ENCODE measurements at places on chromosomes 2 and 18.

DNA sequence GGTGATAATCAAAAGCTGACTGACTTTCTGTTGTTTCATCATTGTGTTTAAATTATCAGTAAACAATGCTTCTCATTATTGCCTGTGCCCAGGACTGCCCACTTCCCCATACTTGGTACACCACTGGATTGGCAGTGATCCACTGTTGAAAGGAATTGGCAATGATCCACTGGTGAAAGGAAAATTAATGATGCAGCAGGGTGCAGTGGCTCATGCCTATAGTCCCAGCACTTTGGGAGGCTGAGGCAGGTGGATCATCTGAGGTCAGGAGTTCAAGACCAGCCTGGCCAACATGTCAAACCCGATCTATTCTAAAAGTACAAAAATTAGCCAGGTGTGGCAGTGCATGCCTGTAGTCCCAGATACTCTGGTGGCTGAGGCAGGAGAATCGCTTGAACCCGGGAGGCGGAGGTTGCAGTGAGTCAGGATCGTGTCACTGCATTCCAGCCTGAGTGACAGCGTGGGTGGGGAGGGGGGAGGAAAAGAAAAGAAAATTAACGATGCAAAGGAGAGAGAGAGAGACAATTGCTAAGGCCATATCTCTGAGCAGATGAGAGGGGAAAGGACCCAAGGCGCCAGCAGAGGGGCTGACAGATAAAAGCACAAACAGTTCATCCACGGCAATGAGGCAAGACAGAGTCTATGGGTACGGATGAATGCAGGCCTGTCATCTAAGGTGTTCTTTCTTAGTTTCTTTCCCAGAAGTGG lies 10.2 kb upstream of the GTF2A1L start:
- DNase-seq, result no peak

GRCh38 chr2:156476850-156477206 lies 40.6 kb downstream of the GPD2 start:
- no peak for DNase-seq

DNA sequence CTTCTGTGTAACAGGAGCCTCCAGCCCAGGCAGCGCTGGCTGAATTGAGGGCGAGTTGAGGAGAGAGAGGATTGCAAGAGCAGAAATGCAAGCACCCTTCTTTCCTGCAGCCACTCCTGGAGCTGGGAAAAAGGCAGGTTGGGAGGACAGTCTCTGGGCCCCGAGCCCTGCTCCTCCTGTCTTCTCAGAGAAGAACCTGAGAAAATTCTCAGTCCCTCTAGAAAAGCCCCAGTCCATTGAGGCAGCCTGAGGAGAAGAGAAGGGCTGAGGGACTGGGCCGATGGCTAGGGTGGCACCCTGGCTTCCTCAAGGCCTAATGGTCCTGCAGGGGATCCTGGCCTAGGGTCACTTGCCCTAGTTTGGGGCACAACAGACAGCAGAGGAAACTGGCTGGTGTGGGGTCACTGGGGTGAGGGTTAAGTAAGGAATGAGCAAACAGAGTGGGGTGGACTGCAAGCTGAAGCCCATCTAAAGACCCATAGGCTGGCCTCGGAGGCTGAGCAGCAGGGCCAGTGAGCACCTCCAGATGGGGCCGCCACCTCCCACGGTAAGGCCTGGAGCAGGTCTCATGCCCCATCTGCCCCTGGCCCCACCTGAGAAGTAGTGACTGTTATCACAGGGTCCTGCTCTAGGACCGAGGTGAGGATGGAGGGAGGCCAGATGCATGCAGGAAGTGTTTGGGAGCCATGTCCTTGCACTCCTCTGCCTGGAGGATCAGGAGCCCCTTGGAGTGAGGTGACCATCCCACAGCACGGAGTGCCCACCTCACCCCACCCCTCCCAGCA lies 12.4 kb downstream of the CIB4 start:
- no peak for DNase-seq

DNA sequence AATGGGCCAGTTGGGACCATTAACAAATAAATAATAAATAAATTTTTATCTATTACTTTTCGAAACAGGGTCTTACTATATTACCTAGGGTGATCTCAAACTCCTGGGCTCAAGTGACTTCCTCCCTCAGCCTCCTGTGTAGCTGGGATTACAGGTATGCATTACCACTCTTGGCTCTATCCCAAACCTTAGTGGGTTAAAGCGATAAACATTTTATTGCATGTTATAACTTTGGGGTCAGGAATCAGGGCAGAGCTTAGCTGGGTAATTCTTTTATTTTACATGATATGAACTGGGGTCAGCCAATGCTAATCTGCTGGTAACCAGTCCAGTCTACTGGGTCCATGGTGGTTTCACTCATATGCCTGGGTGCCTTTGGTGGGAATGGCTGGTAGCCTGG lies 127.8 kb downstream of the MYO3B start:
- DNase-seq, result no peak

DNA sequence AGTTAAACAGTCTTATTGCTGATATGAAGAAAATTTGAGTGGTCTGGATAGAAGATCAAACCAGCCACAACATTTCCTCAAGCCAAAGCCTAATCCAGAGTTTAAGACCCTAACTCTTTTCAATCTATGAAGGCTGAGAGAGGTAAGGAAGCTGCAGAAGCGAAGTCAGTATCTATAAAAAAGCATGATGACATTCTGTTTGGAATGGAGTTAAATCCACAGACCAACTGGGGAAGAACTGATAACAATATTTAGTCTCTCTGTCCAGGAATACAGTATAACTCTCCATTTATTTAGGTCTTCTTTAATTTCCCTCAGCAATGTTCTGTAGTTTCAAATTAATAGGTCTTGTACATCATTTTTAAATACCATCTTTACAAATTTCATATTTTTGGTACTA lies 16.0 kb downstream of the PIGN start:
- DNase-seq, result no peak

- no peak for DNase-seq
These were observed 472.3 kb downstream of the TNS1 start for GRCh38 chr2:217530392-217531090.

GRCh38 chr18:62399781-62400308 lies 74.7 kb downstream of the TNFRSF11A start:
- DNase-seq, result no peak

DNA sequence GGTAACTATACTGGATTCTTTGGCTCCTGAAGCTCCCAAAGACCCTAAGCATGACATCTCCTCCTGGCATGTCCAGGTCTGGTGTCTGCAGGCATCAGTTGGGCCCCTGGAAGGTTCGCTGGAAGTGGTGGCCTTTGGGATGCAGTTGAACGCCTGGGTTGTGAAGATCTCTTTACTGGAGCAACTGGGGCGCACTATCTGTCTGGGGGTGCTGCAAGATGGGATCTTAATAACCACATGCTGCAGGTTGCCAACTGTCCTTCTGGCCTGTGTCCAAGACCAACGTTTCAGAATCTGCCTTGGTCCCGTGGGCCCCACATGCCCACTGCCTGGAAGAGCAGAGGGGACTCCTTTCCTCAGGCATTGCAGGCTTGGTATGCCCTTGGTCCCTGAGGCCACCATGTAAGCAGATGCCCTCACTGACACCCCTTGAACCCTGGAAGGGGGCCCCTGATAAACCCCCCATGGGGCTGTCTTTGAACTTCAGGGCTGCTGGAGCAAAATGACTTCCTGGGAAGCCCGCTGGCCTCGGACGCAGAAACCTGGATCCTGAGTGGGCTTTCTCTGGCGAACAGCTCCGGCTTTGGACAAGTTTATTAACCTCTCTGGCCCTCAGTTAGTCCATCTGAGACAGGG lies 101.9 kb downstream of the TWIST2 start:
- DNase-seq, result no peak

- DNase-seq, result no peak
These were observed 108.2 kb upstream of the RAB12 start for GRCh38 chr18:8501044-8501443.

- DNase-seq, result no peak
These were observed 12.8 kb downstream of the MYCN start for GRCh38 chr2:15953147-15953630.

- DNase-seq, result no peak
These were observed 79.9 kb downstream of the SLC25A12 start for GRCh38 chr2:171814174-171814573.

DNA sequence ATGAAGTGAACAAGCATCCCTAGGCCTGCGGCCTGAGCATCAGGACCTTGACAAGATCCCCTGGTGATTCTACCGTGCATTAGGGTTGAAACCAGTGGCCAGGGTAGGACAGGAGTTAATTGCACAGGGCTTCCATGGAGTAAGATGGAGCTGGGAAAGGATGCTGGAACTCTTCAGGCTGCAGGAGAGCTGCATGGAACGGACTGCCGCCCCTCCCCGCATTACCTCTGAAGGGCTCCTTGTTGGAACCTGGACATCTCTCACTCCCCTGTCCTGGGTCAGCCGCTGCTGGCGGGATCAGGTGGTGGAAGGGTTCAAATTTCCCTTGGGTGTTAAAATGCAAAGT lies 156.6 kb upstream of the ID2 start:
- no peak for DNase-seq

GRCh38 chr2:209565896-209566582 lies 142.2 kb downstream of the MAP2 start:
- no peak for DNase-seq

GRCh38 chr2:210443527-210443926 lies 33.0 kb downstream of the LANCL1 start:
- no peak for DNase-seq

DNA sequence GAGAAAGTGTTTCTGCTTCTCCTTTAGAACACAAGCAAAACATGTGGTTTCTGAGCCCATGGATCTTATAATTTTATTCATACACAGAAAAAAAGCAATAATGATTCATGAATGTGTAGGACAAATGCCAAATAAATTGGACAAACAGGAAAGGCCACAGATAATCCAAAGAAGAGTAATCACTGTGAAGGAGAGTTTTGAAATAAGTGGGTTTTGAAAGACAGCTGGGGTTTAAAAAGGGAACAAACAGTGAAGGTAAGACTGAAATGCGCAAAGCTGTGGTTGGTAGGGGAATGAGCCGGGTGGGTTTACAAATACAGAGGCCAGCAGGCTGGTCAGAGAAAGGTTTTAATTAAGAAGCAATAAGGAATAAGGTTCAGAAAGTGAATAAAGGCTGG lies 50.0 kb upstream of the MBOAT2 start:
- no peak for DNase-seq

GRCh38 chr2:29560566-29560965 lies 360.8 kb downstream of the ALK start:
- DNase-seq, result no peak

DNA sequence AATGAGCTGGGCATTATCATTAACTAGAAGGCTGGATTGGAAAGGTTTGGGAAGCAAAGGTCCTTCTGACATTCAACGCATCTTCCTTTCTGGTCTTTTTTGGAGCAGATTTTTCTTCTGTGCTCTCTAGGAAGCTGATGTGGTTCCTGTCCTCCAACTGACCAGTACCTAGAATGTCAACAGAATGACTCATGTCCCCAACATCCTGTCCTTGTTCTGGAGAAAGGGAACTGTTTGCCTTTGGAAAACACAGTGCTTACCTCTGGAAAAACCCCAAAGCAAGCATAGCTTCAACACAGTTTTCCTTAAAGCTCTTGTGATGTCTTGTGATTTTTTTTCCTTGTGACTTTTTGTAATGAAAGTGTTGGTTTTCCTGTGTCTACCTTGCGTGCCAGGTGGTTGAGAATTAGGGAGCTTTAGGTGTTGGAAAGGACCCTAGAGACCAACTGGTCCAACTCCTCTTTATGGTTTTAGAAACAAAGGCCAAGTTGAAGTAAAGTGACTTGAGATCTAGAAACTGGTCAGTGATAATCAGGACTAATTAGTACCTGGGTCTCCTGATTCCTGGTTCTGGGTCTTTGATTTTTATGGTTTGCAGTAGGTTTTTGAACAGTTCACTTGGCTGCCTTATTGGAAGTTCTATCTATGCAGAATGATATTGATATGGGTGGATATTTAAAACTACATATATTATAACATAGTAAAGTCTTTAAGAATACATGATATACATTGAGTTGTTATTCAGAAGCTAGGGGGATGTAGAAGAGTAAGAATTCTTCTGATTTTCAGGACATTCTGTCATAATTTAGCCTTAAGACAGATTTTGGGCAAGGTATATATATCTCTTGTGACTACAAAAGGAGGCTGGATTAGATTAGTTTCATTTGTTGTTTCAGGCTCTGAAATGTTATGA lies 70.5 kb downstream of the FMNL2 start:
- DNase-seq, result no peak

- DNase-seq, result no peak
These were observed 789.8 kb upstream of the FSHR start for GRCh38 chr2:49943944-49944778.

DNA sequence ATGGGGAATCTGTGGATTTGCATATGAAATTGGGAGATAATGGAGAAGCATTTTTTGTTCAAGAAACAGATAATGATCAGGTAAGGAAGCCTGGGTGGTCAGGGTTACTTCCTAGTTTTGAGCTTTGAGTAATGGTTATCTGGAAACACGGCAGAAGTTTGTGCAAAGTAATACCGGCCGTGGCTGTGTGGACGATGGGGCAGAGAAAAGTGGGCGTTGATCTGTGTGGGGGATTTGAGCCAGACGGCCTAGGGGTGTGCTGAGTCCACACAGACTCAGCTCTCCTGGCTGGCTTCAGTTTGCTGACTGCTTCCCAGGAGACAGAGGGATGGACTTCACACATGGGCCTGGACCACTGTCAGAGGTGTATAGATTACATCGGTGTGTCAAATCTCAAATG lies 21.3 kb downstream of the LPIN1 start:
- no peak for DNase-seq

DNA sequence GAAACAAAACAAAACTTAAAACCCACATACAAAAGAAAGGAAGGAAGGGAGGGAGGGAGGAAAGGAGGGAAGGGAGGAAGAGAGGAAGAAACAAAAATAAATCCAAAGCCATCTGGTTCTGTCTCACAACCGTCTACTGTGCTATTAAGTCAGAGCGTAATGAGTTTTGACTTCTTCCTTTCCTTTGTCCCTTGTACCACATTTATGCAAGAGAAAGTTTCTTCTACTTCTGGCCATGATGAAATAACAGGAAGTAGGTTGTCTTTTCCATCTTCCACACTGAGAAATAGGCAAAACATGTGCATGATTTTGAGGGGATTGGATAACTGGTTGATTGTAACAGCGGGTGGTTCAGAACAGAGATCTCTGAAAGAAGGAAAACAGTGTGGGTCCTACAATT lies 121.4 kb downstream of the CTAGE1 start:
- DNase-seq, result no peak

- no peak for DNase-seq
These were observed 1.6 kb upstream of the ARHGEF4 start for GRCh38 chr2:130834931-130835765.

DNA sequence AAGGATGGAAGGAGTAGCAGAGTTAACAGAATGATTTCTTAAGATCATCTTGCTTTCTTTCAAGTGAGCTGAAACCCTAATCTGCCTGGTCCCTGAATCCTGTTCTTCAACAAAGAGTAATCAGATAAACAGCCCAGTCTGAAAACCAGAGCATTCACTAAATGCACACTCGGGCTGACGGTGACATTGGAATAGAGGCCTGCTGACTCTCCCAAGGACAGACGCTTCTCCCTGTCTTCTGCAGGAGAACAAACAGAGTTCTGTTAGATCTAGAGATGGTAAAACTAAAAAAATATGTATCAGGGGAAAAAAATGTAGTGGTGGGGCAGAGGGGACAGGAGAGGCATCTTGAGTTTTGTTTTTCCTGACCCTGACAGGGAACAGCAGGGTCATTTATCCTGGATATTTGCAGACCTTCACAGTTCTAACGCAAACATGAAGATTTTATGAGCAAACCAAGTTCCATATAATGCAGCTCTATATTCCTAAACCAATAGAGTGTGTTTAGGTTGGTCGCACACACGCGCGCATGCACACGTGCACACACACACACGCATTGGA lies 7.3 kb downstream of the MATN3 start:
- DNase-seq, result no peak

GRCh38 chr2:7071916-7072556 lies 154.8 kb downstream of the RNF144A start:
- peak; percentile 52 for DNase-seq

Data from OCI-LY7 (cell line).